ENCODE measurements at places on chromosomes 1 and 21.

DNA sequence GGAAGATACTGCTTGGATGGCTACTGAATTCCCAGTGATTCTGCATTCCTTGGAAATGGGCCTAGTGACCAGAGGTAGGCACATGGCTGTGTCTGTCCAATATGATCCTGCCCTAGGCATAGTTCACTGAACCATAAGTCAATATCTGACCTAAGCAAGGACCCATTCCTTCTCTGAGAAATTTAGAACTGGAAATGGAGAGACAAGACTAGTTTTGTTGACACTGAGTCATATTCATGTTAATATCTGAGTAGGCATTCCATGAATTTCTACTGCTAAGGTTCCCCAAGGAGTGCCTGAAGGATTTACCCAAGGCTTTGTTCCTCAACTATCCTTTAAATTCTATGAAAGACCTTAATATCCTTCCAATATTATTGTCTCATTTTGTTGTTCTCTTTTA is 329.8 kb upstream of the BEND5 start:
- no peak for DNase-seq

DNA sequence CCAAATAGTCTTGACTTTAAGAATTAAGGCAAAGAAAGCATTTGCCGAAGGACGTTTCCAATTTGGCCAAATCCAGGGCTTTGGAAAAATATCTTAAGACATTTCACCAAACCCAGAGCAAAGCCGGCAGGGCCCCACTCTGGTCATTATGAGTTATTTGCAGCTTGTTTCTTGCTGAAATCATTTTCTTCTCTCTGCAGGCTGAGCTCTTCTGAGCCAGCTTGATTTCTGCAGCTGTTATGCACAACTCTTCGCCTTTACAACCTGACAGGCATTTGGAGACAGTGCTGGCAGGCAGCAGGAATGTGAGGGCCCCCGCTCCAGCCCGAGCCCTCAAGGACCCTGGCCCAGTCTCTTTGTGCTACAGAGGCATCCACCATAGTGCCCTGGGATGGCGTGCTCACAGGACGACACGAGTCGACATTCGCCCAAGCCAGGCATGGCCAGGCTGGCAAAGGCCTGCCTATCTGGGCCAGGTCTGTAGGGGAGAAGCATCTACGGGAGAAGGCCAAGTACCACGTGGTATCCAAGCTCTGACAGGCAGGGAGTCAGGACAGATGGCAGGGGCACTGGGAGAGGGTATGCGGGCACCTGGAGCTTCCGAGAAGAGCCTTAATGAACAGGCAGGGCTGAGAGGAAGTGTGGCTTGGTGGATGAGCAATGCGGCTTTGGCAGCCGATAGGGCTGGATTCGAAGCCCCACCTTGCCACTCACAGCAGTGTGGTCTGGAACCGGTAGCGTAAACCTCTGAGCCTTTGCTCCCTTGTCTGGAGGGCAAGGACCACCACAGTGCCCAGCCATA is 32.3 kb downstream of the SYF2 start:
- no peak for DNase-seq

DNA sequence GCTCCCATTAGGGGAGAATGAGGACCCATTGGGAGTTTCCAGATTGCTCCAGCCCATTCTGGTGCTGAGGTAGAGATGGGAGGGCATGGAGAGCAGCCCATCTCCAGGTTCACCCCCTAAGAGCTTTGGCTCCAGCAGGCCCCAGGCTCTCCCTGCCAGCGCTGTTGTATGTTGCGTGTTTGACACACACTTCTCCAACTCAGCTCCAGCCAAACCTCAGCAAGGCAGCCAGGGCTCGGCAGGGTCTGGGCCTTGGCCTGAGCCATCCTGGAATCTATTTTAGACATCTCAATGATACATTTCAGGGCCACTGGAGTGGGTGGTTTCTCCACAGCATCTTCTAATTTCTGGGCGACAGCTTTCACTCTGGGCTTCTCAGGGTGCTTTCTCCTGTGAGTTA is 117.0 kb downstream of the NAV1 start:
- DNase-seq, result no peak

- DNase-seq, result no peak
Measured at GRCh38 chr1:212301580-212301979, 16.4 kb downstream of the PPP2R5A start.

DNA sequence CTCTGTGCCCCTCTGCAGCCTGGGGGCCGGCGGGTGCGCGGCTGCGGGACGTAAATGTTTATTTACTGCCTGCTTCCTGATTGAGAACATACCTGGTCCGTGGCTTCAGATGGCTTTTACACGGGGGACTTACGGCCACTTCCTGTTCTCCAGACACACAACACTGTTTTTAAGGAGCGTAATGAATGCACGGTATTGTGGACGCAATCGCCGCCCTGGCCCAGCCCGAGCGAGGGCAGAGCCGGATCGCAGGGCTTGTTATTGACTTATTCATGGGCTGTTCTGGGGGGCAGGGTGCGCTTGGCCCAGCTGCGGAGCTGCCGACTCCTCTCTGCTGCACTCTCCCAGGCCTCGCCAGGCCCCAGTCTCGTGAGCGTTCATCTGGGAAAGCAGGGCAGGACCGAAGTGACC is 52.8 kb upstream of the ACTRT2 start:
- DNase-seq, result no peak

DNA sequence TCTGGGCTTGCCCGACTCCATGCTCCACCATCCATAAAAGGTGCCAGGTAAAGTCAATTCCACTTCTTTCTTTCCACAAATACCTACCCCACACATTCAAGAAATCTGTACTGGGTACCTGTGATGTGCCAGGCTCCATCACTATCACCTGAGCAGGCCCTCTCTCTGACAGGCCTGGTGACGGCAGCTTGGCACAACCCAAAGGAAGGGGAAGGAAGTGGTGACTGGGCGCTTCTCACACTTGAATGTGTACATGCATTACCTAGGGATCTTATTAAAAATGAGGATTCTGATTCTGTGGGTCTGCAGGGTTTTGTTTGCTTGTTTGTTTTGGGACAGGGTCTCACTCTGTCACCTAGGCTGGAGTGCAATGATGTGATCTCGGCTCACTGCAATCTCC is 7.5 kb downstream of the HTR1D start:
- DNase-seq, result no peak

GRCh38 chr1:224777180-224777579 is 152.3 kb upstream of the DNAH14 start:
- DNase-seq, result no peak

DNA sequence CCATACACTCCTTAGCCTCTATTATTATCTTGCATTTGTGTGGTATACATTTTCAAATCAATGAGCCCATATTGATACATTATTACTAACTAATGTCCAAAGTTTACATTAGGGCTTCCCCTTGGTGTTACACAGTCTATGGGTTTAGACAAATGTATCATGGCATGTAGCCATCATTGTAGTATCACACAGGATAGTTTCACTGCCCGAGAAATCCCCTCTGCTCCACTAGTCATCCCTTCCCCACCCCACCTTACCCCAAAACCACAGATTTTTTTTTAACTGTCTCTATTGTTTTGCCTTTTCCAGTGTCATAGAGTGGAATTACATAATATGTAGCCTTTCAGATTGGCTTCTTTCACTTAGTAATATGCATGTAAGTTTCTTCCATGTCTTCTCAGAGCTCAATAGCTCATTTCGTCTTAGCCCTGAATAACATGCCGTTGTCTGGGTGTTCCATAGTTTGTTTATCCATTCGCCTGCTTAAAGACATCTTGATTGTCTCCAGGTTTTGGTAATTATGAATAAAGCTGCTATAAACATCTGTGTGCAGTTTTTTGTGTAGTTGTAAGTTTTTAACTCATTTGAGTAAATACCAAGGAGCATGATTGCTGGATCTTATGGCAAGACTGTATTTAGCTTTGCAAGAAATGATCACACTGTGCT is 86.4 kb upstream of the LYST start:
- no peak for DNase-seq

GRCh38 chr1:173798078-173798477 is 26.4 kb upstream of the DARS2 start:
- DNase-seq, result no peak

GRCh38 chr1:230381585-230381984 is 44.5 kb downstream of the PGBD5 start:
- DNase-seq, result no peak

DNA sequence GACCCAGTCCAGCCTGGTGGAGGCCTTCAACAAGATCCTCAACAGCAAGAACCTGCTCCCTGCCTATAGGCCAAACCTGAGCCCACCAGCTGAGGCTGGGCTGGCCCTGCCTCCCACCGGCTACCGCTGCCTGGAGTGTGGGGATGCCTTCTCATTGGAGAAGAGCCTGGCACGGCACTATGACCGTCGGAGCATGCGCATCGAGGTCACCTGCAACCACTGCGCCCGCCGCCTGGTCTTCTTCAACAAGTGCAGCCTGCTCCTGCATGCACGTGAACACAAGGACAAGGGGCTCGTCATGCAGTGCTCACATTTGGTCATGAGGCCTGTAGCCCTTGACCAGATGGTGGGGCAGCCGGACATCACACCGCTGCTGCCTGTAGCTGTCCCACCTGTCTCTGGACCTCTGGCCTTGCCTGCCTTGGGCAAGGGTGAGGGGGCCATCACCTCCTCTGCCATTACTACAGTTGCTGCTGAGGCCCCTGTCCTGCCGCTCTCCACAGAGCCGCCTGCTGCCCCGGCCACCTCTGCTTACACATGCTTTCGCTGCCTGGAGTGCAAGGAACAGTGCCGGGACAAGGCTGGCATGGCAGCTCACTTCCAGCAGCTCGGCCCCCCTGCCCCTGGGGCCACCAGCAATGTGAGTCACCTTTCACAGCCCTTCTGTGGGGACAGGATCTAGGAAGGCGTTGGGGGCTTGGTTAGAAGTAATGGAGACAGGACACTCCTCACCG is 5.8 kb downstream of the ZNF687 start:
- DNase-seq, result no peak

GRCh38 chr1:221241157-221241556 is 361.9 kb downstream of the HLX start:
- DNase-seq, result no peak

DNA sequence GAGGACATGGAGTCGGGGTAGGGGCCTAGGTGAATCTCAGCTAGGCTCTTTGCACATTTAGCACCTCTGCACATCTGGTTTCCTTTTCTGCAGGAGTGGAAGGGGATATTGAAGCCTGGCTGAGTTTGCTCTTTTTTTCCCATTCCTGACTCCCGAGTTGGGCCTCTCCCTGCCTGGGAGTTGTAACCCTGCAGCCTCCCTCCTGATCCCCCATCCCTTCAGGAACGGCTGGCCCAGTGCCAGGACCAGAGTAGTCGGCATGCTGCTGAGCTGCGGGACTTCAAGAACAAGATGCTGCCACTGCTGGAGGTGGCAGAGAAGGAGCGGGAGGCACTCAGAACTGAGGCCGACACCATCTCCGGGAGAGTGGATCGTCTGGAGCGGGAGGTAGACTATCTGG is 836 bp downstream of the OLFML3 start:
- no peak for DNase-seq

- DNase-seq, result no peak
Measured at GRCh38 chr1:162316187-162316586, 60.5 kb downstream of the SPATA46 start.

DNA sequence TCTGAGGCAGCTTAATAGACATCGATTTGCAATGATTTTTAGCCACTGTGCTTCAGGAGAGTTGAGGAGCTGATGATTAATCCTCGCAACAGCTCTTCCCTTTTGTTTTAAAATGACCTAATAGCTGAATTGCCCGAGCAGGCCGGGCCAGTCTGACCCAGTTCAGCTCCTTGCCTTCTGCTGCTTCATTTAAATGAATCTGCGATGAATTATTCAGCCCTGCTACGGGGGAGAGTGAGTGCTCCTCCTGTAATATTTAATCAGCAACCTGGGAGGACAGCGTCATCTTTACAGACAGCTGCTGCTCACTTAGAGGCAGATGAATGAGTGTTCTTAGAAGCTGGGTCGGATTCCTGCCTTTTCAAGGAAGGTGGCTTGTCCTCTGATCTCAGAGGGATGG is 325.1 kb downstream of the CAMTA1 start:
- no peak for DNase-seq

- DNase-seq, result no peak
Measured at GRCh38 chr1:6038603-6039002, 7.1 kb upstream of the KCNAB2 start.

DNA sequence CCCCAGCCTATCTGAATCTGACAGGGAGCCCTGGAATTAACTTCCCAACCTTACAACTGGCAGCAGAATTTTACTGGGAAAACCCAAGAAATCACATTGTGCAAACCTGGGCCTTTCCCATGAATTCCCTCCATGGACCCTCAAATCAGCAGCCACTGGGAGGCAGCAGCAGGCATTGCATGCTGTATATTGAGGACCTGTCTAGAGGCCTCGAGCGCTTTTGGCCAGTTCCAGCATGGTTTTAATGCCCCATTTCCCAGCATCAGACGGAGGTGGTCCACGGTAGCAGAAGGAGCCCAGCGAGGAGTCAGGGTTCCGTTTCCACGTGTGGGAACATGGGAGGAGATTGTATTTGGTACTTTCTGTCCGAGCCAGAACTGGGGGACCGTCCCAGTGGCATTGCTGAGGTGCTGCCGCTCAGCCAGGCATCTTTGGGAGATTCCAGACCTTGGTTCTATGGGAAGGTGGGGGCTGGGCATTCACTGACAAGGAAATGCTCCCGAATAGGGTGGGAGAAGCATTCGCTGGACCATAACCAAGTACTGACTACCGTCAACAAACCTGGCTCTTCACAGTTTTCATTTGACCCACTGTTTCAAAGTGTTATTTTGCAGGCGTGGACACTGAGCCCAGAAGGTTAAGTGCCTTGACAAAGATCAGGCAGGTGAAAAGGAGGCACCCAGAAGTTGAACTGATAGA is 15.9 kb downstream of the BMP8A start:
- DNase-seq, result peak; percentile 23

- no peak for DNase-seq
Measured at GRCh38 chr1:53550201-53550741, 91.1 kb downstream of the DMRTB1 start.

- DNase-seq, result no peak
Measured at GRCh38 chr1:219523411-219523810, 89.5 kb downstream of the ZC3H11B start.

- DNase-seq, result no peak
Measured at GRCh38 chr1:231750818-231751362, 124.3 kb downstream of the DISC1 start.

DNA sequence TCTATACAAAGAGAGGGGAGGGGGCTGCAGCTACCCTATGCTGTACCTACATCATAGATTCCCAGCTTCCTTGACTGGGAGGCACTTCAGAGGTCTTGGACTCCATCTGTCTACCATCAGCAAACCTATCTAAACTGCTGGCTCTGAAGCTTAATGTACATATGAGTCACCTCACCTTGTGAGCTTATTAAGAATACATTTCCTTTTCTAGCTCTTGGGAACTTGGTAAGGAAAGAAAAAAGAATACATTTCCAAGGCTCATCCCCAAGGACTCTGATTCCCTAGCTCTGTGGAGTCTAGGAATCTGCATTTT is 50.0 kb upstream of the PRELP start:
- no peak for DNase-seq

- DNase-seq, result no peak
Measured at GRCh38 chr1:154330669-154331068, 5.3 kb downstream of the ATP8B2 start.

Measured in OCI-LY7 (cell line).